Stimulated activated CD8-positive, alpha-beta memory T cell treated with anti-CD3 and anti-CD28 coated beads, Interleukin-2, amount 100 ng/mL, for 48 hours (primary cell): ENCODE measurements at places on chromosomes 2 and 18.

GRCh38 chr2:161076936-161077335, 83.3 kb upstream of the TANK start:
- DNase-seq: no peak

GRCh38 chr2:111624411-111625156, 259.4 kb downstream of the ANAPC1 start:
- DNase-seq: no peak

DNA sequence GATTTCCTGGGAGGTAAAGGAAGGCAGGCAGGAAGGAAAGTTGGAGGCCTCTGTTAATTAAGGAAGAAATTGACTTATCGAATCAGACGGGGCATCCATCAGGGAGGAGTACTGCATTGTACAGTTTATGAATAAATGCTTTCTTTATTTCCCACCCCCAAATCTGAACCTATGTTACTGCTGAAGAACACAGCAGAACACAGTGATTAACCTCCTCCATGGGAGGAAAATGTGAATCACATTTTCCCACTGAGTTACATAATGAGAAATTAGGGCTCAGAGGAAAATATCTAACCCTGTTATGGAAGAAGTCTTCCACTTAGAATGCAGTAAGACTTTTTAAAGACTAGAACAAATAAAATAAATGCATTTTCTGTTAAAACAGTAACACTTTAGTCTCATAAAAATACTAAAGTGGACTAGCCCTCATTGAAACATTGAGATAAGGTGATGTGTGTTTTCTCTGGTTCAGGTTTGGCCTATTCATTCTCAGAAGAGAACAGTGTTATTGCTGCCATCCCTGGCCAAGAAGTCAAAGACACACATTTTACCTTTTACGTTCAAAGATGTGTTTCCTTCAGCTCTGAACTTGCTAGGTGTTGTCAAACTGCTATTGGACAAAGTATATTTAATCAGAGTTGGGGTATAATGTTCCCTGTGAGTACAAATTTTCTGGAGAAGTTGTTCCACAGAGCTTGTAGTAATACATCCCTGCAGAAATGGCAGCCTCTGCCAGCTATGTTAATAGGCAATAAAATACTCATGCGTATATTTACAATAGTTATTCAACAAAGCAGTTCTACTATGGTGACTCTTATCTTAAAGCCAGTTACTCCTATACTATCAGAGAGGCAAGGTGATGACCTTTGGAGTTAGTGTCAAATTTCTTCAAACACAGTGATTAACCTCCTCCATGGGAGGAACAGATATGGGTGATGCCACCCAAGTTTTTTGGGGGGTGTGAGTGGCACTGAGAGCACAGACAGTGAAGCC, 11.1 kb downstream of the DNAH6 start:
- no peak for DNase-seq

DNA sequence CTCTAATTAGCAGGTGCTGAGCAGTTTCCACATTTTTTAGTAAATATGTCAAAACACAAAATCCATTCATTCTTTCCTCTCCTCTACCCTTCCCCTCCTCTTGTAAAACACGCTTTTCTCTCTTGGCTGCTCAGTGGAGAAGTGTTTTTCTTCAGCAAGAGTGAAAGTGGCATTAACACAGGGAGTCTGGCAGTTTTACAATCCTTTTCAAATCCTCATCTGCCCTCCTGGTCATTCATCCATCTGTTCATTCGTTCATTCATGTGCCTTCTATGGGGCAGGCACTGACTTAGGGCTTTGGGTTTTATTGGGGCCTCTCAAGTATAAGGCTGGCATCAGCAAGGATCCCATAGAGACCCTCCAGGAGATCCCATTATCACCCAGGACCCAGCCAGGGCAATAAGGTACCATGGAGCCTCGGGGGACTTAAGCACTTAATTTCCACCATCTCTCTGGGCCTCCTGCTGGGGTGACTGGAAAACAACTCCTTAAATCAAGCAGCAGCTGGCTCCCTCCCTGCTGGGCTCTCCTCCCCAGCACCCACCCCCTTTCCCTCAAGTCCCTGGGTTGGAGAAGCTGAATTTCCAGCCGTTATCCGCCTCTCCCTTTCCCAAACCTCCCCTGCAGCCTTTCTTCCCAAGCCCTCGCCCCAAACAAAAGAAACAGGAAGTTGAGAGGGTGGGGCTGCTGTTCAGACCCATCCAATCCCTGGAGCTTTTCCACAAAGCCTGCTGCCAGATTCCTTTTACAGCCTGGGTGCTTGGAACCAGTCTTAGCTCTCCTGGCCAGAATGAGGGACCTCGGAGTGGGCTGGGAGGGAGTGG, 32.6 kb downstream of the MARCHF4 start:
- no peak for DNase-seq

DNA sequence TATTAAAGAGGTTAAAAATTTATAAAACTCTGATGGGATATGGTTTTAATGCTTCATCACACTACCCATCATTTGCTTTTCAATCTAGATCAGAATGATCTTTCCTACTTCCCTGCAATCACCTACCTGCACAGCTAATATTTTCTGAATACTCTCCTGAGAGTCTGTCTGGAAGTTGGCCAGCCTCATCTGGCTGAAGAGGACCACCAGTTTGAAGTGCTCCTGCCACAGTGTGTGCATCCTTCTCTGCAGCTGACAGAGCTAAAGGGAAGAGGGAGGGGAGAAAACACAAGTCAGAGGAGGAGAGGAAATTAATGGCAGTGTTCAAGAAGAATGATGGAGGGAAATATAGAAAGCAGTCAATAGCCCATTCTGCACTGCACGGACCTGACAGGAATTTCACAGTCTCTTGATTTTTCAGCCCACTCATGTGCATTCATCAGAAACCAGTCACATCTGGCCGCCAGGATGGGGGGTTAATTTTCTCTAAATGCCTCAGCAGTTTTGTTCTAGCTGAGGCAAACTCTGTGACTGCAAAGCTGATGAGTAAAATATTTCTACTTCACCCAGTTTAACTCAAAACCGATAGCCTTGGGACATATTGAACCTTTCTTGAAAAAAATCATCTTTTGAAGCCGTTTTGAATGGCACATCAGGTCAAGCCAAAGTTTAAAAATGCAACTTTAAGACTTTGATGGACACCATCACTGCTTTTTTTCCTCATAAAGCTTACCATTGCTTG, 201.8 kb upstream of the KLHL14 start:
- DNase-seq: no peak

- DNase-seq: no peak
Measured at GRCh38 chr2:38125842-38126241, 49.9 kb upstream of the CYP1B1 start.

- DNase-seq: no peak
Measured at GRCh38 chr18:28003451-28003850, 173.5 kb downstream of the CDH2 start.

DNA sequence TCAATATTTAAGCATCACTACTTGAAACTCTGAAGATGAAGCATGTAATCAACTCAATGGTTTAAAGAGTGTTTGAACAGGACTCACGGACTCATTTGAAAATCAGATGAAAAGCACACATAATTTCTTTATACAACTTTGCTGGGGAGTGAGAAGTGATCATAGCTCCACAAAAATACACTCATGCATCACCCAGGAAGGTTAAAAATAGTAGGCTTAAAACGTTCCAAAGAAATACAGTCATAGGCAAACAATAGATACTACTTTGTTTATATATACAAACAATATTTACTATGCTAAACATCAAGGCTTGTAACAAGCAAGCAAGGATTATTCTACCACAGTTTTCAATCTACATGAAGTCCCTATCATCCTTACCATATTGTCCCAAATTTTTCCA, 11.6 kb downstream of the HNRNPLL start:
- no peak for DNase-seq

GRCh38 chr2:20352581-20353216, 2.1 kb upstream of the PUM2 start:
- DNase-seq: no peak

DNA sequence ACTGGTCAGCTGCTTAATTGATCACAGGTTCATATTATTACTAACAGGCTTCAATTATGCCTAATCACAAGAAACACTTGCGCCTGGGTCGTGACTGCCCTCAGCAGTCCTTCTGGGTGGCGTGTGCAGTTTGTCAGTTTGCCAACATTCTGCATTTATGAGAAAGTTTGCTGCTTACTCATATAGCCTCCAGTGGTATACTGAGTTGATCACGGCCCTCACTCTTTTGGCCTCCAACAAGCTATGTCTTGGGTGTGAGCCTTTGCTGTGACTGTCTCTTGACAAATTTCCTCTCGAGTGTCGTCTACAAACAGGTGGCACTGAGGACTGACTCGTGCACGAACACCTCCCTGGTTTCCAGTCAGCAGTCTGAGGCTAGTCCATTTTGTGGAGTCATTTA, 27.3 kb downstream of the DCDC2C start:
- no peak for DNase-seq

- no peak for DNase-seq
Measured at GRCh38 chr18:49431165-49431962, 29.1 kb downstream of the DYM start.

DNA sequence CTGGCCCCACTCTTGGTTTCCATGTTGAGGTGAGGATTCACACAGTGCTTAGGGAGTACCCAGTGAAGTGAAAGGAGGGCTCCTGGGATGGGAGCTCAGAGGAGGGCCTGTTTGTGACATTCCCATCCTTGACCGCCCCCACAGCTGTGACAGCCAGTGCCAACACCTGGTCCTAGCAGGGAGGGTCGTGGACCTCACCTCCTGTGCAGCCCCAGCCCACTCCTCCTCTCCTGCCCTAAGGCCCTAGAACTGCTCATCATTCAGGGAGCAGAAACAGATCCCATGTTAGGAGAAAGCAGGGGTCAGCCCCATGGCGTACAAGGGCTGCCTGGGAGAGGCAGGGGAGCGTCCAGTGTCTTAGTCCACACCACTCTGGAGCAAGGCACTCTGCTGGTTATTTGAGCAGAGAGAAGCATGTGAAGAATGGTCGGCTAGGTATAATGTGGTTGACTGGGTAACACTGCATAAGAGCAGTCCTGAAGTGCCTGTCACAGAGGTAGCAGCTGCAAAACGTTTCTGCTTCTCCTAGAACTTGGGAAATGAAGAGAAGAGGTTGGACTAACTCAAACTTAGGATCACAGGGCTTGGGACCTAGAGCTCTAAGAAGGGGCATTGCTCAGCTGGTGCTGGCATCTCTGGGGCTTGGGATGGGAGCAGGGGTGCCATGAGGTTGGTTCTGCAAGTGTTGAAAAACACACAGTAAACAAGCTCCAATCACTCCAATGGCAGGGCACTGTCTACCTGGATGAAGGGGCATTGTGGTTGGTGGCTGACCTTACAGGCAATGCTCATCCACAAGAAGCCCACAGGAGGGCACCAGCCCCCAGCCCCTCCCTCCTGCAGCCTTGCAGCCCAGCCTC, 55.6 kb downstream of the FAM168B start:
- no peak for DNase-seq

GRCh38 chr2:54771166-54771885, 47.9 kb downstream of the EML6 start:
- no peak for DNase-seq

DNA sequence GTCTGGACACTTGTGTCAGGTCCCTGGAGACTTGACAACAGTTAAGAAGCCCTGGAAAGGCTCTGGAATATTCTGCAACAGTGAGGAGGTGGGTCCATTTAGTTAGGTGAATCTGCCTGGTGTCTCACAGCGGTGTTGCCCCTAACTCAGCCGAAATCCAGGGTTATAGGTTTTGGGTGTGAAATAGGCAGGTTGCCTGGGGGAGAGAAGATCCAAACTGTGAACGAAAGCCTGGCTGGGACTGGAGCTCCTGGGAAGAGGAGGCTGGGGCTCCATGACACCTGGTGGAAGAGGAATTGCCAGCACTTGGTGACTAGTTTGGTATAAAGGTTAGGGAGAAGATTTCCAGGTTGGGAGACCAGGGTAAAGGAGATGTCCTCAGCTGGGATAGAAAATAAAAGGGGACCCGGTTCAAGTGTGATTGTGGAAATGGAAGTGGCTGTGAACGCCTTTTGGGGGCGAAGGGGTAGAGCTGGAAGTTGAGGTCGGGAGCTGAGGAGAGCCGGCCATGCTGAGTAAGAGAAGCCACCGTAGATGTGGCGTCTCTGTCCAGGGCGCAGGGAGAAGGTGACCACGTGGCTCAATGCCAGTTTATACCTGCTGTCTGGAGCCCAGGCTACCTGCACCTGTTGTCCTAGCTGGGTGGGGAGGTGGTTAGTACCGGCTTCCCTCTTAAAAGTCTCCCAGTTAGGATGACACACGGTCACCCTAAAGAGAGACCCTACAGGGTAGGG, 3.0 kb upstream of the GAREM2 start:
- no peak for DNase-seq

- no peak for DNase-seq
Measured at GRCh38 chr2:230685178-230685577, 27.5 kb upstream of the CAB39 start.

- DNase-seq: no peak
Measured at GRCh38 chr2:241924069-241924908, 54.8 kb downstream of the RTP5 start.

DNA sequence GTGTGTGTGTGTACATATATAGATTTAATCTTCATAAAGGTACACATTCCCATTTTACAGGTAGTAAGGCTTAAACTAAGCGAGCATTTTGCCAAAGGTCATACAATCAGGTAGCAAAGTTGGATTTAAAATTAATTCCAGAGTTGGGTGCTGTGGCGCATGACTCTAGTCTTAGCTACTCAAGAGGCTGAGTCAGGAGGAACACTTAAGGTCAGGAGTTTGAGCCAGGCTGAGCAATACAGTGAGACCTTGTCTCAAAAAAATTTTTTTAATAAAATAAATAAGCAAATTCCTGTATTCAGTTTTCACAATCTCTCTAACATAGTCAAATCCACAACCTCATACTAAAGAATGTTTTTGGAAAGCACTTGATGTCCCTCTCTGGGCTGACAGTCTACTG, 111.5 kb upstream of the LDLRAD4 start:
- no peak for DNase-seq

DNA sequence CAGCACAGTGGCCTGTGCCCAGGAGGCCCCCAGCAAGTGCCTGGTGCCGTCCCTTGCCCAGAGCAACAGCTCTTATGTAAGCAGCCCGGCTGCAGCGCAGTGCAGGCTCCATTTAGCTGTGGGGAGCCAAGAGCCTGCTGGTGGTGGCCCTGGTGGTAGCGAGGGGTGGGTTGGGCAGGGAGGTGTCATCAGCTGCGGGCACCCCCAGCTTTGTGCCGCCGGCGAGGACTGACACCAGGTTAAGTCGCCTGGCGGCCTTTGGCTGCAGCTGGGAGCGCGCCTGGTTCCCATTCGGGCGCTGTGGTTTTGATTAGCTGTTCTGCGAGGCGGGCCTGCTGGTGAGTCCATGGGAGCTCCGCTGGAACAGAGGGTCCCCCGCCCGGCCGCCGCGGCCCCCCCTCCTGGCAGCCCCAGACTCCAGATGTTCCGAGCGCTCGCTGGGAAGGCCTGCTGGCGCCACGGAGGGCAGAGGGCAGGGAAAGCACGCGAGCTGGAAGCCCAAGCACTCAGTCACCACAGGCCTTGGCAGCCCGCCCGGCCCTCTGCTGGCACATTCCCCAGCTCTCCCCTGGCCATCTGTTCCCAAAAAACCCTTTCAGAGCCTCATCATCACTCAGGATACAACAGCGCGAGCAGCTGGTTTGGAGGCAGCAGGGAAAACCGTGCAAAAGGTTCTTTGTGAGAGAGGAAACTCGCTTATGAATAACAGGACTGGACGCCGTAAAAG, 18.4 kb downstream of the ATOH8 start:
- no peak for DNase-seq
